ENCODE measurements at places on chromosomes 16 and 17. TPM values are rescaled to one million over a fixed set of nuclear protein-coding genes. Genes with fewer than 3 reads are reported as not detected.

CTRB1 gene
- total RNA-seq = not detected

CD300LF gene
- total RNA-seq = not detected

DNA sequence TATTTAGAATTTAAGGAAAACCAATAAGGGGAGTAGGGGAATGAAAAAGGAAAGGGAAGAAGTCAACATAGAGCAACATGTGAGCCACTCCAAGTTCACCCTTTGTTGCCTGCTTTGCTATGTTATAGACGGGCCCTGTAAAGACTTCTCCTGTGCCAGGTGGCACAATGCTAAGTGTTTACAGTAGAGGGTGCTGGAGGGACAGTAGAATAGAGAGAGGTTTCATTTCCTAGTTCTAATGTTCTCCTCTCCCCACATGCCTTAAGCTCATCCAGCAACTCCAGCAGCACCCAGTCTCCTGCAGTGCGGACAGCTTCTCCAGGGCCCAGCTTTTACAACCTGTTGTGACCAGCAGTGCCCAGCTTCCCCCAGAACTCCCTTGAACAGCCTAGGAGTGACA lies 468.0 kb downstream of the HS3ST3B1 start:
- DNase-seq = no peak

DNA sequence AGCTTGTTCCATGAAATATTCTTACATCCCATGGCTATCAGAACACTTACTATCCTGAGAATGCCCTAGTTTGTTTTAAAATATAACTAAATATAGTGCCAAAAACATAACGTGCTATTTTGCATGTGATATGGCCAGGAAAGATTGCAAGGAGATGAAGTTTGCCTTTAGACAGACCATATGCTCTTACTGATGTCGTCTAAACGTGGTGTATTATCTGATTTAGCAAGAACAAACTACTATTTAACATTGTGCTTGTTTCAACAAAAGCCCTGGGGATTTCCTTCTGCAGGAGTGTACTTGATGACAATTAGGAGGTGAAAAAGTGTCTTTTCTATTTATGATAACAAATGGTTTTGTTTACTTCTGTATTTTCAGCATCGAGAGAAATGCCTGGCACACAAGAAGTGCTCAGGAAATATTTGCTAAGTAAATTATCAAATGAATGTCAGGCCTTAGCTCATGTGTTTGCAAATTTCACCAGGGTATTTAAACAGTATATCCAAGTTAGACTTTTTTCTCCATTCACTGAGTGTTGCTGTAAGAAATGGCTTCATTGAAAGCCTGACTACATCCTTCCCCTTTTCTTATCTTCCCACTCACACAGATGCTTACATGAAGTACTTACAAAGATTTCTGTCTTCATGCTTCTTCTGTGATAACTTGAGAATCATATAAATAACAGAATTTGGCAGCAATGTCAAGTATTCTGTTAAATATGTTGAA lies 1033.6 kb downstream of the CDH8 start:
- no peak for DNase-seq

NOG gene
- total RNA-seq = 31.4 TPM

ODAD4 gene
- 4.1 TPM for total RNA-seq

GRCh38 chr16:27473101-27473900 lies 71.3 kb downstream of the IL21R start:
- no peak for DNase-seq

NUPR1 gene
- not detected for total RNA-seq

GRCh38 chr16:62130101-62130500 lies 93.9 kb upstream of the CDH8 start:
- no peak for DNase-seq

KLHL10 gene
- total RNA-seq = not detected

- no peak for DNase-seq
Observed at GRCh38 chr17:41784207-41784744, 2.2 kb downstream of the JUP start.

All from naive thymus-derived CD4-positive, alpha-beta T cell (primary cell).